A549 (cell line): ENCODE measurements at places on chromosomes 4 and X.

DNA sequence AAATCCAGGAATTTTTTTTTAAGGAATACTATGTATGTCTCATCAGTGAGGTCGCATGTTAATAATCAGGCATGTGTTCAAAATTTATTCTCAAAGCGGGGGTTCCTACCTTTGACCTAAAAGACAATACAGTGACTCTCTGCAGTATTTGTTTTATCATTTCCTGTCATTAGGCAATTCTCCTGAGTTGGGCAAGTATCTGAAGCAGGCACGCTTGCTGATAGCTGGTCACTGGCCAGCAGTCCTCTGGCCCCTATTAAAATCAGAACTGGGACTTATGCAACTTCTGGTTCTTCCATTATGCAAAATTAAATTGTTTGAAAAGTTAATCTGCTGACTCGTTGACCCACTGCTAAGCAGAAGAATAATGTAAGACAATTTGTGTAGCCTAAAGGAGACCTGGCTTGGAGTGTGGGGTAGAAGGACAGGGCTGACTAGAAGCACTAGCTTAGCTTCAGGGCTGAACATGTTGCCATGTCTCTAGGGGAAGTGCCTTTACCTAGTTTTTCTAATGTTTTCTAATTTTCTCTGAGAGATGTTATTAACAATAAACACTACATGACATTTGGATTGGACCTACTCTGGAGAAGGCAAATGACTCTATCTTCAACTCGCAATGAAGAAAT, 36.0 kb upstream of the GABRA2 start:
- no peak for DNase-seq

GRCh38 chr4:171891038-171891437, 77.8 kb downstream of the GALNTL6 start:
- DNase-seq, result no peak

- no peak for DNase-seq
Measured at GRCh38 chrX:111181951-111182350, 86.0 kb downstream of the PAK3 start.

DNA sequence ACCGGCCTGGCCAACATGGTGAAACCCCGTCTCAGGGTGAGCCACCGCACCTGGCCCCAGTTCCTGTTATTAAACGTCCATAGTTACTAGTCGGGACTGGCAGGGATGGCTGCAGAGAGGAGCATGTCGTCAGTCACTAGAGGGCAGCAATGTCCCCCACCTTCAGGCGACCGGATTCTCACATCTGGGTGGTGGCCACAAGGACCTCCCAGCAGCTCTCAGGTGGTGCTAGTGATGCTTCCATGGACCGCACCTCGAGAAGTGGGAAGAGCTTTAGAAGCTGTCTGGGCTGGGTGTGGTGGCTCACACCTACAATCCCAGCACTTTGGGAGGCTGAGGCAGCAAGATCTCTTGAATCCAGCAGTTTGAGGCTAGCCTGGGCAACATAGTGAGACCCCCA, 13.3 kb upstream of the IL3RA start:
- peak; percentile 84 for DNase-seq

DNA sequence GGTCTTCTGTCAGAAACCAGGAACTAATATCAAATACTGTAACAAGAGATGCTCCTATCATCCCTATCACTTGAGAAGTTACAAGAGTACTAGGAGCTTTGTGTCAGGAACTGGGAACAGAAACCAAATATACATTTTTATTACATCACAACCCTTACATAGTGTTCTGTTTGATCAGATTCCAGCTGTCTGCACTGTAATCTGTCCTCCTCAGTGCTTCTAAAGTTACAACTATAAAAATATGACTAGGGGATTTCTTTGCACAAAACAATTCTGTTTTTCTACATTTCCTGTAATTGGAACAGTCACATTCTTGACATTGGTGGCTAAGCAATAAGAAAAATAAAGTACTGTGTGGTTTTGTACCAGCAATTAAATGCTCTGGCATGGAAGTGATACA, 686.0 kb downstream of the PDHA2 start:
- no peak for DNase-seq

- DNase-seq, result no peak
Measured at GRCh38 chrX:105463473-105463872, 243.0 kb upstream of the TEX13A start.

DNA sequence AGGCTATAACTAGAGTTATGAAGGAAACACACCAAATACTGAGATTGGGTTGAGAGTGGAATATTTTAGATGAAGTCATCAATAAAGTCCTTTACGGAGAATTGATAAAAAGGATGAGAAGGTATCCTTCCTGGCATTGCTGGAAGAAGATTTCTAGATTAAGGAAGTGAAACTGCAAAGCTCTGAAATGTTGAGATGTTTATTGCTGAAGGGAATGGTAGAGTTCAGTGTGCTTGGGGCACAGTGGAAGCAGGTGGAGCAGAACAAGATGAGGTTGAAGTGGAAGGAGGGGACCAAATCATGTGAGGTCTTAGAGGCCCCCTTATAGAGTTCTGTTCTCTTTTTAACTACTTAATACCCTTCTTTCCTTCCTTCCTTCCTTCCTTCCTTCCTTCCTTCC, 848.5 kb downstream of the RAB28 start:
- DNase-seq, result no peak

GRCh38 chrX:30607155-30607554, 29.6 kb upstream of the TASL start:
- no peak for DNase-seq

GRCh38 chr4:163544407-163545038, 50.0 kb downstream of the TMA16 start:
- DNase-seq, result peak; percentile 50

DNA sequence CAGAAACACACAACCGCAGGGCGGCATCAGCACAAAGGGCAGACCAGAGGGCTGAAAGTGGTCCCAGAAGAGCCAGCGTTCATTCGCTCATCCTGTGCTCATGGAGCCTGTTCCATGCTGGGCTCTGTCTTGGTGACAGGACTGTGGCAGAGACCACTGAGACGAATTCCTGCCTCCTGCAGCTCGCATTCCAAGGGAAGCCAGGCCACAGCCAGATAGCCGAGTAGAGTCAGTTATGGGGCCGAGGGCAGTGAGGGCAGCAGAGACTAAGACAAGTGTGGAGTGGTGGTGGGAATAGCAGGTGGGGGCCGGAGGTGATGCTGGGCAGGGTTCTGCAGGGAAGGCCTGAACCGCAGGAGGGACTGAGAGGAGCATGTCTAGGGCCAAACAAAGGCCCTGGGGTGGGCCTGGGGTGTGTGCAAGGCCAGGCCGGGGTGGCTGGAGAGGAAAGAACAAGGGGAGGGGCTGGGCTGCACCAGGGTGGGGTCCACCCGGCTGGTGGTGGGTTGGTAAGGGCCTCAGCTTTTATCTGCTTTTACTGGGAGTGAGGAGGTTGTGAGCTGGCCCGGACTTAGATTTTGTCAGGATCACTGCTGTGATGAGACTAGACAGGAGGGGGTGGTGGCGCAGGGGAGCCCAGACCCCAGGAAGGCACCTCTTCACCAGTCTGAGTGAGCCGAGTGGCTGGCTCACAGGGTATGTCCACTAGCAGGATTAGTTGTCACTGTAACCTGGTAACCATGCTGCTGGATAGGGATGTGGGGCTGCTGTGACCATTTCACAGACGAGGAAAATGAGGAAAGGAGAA, 6.3 kb downstream of the PSAPL1 start:
- DNase-seq, result no peak

DNA sequence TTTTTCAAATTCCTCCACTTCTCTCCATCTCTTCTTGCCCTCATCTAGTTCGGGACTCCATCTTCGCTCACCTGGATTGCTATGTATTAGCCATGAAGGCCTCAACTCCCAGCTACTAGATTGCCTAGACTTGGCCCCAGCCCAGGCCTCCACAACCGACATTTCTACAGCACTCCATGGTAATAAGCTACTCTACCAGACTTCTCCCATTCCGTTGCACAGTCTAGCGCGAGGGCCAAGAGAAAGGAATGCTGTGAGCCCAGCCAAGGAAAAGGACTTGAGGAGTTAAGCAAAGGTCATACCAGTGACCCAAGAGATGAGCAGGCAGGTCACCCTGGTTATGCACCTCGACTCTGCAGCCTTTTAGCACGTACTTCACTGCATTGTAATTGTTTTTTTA, 75.6 kb downstream of the SOWAHB start:
- DNase-seq, result no peak

DNA sequence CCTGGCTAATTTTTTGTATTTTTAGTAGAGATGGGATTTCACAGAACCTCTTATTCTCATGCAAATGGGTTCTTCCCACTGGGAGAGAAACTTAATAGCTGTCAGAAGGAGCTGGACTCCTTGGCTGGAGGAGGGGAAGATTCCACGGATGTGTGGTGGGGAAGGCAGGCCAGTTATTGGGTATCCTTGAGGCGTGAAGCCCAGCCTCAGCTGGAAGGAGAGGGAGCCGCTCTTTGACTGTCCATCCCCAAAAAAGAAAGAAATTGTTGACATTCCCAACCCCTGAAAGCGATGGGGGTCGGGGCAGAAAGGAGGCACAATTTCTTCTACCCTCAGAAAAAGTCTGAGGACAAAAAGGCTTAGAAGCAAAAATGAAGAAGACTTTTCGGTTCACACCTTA, 983.1 kb upstream of the PABPC4L start:
- no peak for DNase-seq

GRCh38 chr4:145436796-145437195, 44.9 kb upstream of the SMAD1 start:
- DNase-seq, result no peak

GRCh38 chr4:154305616-154306015, 186.0 kb downstream of the DCHS2 start:
- no peak for DNase-seq

DNA sequence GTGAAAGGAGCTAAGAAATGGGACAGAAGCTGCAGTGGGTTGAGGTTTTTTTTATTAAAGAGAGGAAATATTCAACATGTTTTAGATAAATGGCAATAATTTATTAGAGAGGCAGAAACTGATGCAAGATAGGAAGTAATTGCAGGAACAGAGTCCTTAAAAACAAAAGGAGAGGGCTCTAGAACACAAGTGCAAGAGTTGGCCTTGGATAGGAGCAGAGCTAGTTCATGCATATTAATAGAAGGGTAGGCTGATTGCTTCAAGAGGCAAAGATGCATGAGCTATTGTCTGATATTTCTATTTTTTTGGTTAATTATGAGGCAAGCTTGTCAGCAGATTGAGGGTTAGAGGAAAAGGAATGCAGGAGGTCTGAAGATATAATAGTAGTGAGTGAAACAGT, 91.0 kb upstream of the GPRIN3 start:
- DNase-seq, result no peak

DNA sequence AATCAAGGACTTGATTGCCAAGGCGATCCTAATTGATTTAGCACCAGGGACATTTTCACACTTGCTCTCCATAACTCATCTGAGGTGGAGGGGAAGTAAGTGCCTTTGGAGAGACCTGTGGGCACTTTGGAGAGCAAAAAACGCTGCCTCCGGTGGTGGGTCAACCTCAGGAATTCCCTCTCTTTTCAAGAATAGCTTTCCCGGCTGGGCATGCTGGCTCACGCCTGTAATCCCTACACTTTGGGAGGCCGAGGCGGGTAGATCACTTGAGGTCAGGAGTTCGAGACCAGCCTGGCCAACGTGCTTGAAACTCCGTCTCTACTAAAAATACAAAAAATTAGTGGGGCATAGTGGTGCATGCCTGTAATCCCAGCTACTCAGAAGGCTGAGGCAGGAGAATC, 49.2 kb downstream of the PRPS1 start:
- no peak for DNase-seq

DNA sequence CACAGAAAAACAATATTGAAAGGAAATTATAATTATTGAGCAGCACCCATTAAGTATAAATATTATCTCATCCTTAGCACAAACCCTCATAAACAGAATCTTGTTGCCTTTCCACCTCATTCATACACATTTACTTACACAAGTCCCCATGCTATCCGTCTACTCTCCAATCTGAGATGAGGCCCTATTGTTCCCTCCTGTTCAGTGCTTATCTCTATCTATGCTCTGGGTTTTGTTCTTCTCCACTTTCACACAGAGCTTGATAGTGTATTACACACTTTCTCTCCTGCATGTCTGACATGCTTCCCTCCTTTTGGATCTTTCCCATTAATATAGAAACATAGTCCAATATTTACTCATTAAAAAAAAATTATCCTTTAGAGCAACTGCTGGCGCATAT, 238.2 kb upstream of the MAB21L2 start:
- no peak for DNase-seq

- DNase-seq, result peak; percentile 3
Measured at GRCh38 chr4:134777606-134778005, 576.0 kb upstream of the PABPC4L start.
